Activated T-helper 1 cell treated with Interleukin-2 at 50 U/mL for 16 hours (primary cell): ENCODE measurements at places on chromosomes 3 and 15.

DNA sequence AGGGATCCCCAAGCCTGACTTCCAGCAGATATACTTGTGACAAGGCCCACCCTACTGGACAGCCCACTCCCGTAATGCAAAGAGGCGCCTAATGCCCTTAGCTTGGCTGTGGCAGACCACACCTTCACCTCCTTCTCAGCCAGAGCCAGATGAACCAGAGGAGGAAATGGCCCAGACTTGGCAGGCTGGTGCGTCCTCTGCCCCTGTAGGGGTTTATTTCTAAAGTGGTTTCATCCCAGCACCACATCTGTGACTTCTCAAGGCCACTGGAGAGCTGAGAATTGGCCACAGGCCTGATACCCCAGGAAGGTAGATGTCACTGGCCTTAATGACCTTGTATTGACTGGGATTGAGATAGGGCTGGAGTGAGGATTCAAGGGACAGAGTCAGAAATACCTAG lies 29.5 kb downstream of the BOC start:
- DNase-seq = no peak

- no peak for DNase-seq
Observed at GRCh38 chr15:74897300-74897701, 7.5 kb downstream of the MPI start.

DNA sequence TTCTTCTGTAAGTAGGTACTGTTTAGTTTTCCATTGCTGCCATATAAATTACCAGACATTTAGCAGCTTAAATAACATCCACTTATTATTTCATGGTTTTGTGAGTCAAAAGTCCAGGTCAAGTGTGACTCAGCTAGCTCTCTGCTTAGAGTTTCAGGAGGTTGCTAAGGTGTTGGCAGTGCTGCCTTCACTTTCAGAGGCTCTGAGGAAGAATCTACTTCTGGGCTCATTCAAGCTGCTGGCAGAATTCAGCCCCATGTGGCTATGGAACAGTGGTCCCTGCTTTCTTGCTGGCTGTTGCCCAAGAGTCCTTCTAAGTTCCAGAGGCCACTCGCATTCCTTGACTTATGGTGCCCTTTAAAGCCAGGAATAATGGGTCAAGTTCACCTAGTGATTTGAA lies 4.5 kb downstream of the CFAP44 start:
- DNase-seq = no peak

DNA sequence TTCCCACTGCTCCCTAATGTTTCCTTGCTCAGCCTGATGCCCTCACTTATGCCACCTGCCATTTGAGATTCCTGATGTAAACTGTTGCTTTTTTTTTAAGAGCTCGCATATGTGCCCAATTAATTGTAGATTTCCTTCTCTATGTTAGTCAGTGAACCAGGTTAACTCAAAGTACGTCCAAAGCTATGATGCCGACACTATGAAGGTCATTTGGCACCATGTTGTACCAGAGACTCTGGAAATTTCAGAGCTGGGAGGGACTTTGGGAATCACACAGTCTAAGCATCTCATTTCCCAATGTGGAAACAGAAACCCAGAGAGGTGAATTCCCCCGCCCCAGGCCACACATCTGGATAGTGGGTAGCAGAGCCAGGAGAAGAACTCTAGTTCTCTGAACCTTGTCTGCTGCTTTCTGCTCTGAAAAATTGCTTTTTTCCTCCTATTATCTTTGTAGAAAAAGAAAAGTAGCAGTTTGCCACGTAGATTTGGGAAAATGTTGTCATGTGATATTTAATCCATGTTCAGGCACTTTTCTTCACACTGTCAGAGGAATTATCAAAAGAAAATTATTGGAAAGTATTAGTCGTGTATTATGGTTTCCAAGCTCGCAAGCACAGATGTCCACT lies 38.5 kb upstream of the TNFAIP8L3 start:
- no peak for DNase-seq

GRCh38 chr3:123859177-123859576 lies 25.0 kb downstream of the MYLK start:
- DNase-seq = no peak

DNA sequence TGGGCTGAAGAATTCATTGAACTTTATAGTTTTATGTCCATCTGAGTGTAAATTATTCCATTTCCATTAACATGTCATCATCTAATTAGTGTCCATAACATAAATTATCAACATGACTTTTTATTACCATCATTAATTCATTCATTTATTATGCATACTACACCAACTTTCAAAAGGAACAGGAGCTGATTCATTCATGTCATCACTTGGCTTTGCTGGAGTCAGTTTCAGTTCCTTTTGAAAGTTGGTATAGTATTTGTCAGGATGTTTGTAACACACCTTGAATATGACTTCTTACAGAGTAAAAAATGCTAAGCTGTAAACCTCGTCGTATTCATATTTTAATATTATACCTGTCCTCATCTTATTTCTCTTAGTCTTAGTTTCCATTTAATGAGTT lies 298.0 kb upstream of the RBMS3 start:
- DNase-seq = no peak

- no peak for DNase-seq
Observed at GRCh38 chr3:119221779-119222320, 18.8 kb downstream of the B4GALT4 start.

DNA sequence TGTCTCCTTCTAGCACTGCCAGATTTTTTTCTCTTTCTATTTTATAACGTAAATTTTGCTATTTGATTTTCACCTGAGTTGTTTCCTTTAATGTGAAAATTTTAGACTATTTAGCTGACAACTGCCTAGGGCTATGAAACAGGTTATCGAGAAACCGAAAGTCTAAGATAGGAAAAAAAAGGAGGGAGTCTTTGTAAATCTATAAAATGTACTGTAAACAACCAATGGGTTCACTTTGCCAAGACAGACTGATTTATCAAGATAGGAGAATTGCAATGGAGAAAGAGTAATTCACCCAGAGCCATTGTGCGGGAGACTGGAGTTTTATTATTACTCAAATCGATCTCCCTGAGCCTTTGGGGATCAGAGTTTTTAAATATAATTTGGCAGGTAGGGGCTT lies 50.0 kb downstream of the TM4SF18 start:
- DNase-seq = no peak

DNA sequence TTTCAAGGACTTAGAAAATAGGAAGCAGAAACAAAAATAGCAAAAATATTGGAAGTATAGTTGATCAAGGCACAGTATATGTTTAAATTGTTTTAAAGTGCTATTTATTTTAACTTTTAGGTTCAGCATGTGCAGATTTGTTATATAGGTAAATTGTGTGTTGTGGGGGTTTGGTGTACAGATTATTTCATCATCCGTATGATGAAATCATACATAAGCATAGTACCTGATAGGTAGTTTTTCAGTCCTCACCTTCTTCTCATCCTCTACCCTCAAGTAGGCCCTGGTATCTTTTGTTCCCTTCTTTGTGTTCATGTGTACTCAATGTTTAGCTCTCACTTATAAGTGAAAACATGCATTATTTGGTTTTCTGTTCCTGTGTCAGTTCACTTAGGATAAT lies 50.9 kb downstream of the KLHL6 start:
- DNase-seq = no peak

- DNase-seq = no peak
Observed at GRCh38 chr3:123156276-123156995, 45.3 kb upstream of the SEC22A start.

GRCh38 chr15:95620934-95621579 lies 709.4 kb upstream of the NR2F2 start:
- no peak for DNase-seq

GRCh38 chr3:153372326-153372725 lies 210.3 kb downstream of the RAP2B start:
- DNase-seq = no peak

DNA sequence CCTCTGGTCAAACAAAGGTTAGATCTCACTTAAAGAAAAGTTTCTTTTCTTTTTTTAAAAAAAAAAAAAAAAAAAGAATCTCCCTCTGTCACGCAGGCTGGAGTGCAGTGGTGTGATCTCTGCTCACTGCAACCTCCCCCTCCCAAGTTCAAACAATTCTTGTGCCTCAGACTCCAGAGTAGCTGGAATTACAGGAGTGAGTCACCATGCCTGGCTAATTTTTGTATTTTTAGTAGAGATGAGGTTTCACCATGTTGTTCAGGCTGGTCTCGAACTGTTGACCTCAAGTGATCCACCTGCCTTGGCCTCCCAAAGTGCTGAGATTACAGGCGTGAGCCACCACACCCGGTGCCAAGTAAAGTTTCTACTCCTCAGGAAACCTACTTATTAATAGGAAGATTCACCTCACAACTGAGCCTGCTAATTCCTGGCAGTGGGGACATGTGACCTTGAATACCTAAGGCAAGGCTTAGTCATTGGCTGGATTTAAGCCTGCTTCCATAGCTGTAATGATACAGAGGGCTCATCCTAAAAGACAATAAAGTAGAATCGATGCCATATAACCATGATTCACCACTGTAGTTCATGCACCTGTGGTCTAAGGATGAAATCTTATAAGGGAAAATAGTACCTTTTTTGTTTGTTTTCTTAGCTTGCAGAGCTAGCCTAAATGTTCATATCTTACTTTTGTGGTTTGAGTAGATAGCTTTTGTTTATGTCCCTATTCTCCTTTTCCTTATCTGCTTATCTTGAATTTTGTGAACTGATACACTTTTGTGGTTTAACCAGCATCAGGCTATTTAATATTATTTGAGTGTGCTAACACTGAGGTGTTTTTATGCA lies 24.8 kb upstream of the RBMS3 start:
- DNase-seq = no peak

GRCh38 chr3:154121701-154122551 lies 736 bp downstream of the ARHGEF26 start:
- DNase-seq = no peak

- no peak for DNase-seq
Observed at GRCh38 chr3:161694682-161695564, 198.3 kb downstream of the OTOL1 start.

DNA sequence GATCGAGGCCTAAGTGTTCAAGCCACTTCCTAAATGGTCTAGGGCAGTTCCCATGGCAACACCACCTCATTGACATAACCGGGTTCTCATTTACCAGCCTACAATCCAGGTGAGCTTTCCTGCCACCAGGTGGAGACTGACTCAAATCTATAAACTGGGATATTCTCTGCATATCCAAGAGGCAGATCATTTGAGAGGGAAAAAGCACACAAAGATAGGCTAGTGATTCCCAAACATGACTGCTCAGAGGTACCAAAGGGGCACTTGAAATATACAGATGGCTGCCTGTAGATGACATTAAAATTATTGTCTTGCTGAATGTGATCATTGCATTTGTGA lies 141.3 kb upstream of the PROK2 start:
- DNase-seq = no peak

DNA sequence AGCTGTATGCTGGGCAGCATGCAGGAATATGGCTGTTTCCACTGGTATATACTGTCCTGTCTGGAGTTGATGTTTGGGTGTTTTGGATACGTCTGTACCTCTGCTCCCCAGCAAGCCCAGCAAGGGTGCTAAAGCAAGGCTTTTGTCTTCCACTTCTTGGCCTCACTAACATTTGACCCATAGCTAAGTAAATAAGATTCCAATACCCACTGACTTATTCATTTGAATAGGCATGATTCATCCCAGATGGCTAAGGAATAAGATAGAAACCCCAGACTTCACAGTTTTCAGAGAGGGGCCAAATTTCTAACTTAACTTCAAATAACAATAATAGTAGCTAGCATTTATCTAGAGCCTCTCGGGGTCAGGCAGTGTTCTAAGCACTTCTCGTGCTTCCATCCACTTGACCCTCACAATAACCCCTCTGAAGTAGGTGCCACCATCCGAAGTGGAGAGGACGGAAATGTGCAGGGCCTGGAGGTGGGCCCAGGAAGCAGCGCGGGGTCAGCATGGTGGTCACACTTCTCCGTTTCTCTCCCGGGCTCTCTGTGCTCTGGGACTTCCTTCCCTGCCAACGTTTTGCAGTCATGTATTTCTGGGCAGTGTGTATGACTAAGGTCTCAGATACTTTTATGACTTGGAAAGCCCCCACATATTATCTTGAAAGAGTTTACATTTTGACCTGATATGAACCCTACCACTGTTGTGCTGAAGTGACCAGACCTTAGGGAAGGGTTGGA lies 39.3 kb downstream of the LRRK1 start:
- no peak for DNase-seq
